ENCODE measurements at places on chromosomes 3 and 15.

DNA sequence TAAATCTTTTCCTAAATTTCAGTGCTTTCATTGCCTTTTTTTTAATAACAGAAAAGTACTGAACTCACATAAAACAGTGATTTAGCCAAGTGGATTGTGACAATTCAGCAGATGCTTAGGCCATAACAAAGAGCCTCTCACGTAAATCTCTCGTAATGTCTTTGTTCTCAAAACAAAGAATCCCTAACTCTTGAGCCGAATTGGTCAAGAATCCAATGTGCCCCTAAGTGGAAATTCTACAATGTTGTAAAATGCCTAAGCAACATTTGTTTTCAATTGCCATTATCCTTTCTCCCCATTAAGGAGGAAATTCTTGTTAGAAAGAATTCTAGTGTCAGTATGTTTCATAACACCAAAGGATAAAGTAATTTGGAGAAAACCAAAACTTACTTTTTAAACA lies 235.7 kb upstream of the THBS1 start:
- DNase-seq, result no peak

DNA sequence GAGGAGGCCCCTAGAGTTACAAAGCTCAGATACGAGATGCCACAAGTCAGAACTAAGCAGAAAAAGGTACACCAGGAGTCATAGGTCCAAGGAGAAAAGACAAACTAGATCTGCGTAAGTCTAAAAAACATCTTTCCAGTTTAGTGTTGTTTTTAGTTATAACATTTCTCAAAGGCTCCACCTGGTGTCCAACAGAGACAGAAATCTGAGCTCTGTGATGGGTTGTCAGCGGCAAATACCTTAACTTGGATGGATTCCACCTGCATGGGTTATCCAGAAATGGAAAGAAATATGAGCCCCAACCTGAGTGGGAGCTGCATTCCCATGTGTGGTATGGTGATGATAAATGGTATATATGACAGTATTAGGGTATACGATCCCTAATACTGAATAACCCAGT lies 238.6 kb upstream of the CHRM5 start:
- DNase-seq, result no peak

DNA sequence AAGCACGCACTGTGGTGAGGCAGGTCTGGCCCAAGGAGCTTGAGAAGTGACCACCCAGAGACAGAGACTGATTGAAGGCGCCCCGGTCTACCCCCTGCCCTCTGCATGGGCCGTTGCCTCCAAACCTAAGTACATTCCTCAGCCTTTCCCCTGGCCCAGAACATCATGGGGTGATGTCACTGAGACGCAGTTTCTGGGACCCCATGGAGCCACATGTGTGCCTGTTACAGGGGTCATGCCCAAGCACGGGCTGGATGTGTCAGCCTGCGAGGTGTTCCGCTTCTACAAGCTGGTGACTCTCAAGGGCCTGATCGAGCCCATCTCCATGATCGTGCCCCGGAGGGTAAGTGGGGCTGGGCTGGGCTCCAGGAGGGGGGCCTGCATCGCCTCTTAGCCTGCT lies 102.2 kb downstream of the ANP32A start:
- no peak for DNase-seq

- DNase-seq, result peak; percentile 83
Observed at GRCh38 chr15:52295421-52296001, at the start of gene MYO5C. Gene MYO5C (minus strand): TSS chr15:52295804. CDS start chr15:52295636, 168 bp downstream.

DNA sequence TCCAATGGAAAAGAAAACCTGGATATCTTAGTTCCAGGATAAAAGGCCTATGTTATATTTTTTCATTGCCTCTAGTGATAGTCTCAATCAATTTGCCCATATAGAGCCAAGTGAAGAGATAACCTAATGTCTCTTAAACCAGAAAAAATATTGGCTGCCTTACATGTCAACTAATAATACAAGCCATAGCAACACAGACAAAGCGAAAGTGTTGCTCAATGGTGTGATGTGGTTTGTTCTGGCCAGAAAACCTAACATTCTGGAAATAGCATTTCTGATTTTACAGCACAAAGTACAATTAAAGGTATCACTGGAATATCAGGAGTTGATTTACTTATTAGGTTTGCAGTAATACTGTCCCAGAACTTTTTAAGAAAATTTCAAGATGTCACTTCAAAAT lies 101.5 kb downstream of the ATP8B4 start:
- DNase-seq, result no peak

GRCh38 chr3:170962411-170962810 lies 54.0 kb upstream of the EIF5A2 start:
- DNase-seq, result no peak

DNA sequence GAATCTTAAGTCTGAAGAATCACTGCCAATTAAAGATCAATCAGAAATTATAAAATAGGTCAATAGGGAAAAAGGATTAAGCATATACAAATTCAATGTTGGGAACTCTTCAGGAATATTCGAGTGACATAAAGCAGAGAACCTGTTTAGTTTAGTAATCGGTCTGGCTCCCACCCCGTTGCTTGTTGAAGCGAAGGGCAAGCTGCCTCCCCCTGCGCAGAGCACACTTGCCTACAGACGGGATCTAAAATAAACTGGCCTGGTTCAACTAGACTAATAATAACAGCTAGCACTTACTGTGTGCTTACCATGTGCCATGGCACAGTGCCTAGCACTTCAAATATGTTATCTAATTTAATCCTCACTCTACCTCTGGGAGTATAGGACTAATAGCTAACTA lies 8.6 kb downstream of the SEMA6D start:
- no peak for DNase-seq

DNA sequence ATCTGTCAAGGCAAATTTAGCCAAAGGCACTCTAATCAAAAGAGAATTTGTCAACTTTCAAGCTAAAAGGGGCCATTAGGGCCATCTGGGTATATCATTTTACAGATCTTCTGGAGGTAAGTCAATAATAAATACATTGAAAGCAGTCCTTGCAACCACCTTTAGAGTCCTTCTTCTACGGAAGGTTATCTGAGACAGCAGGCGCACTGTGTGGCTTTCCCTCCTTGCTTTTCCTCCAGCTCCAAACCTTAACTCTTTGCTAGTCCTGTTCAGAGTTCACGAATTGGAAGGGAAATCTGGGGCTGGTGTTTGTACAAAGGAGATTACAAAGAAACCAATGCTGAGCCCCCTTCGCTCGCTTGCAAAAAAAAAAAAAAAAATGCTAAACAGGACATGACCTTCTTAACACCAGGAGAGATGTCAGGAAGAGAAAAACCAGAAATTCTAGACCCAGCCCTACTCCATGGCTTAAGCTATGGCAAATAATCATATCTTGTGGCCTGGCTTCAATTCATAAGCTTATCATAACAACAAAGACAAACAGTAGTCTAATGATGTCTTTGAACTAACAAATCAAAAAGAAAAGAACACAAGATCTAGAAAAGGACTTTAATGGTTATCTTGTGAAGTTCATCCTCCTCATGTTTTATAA lies 215.7 kb downstream of the STT3B start:
- no peak for DNase-seq

All from progenitor cell of endocrine pancreas (in vitro differentiated cells).